ENCODE measurements at places on chromosomes 5 and 9.

DNA sequence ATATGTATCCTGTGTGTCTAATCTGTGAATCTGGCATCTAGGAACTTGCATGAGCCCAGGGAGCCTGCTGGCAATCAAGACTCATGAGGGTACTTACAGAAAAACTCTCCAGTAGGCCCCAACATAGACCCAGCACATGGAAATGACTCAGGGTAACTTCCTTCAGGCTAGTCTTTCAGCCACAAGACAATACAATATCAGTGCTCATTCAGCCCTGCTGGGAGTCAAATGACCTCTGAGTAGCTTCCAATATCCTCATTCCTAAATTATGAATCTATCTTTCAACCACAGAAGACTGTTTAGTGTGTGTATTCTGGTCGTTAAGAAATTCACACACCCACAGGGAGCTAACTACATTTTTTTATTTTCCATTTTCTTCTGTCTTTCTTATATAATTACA is 1273.0 kb downstream of the EFNA5 start:
- DNase-seq: no peak

DNA sequence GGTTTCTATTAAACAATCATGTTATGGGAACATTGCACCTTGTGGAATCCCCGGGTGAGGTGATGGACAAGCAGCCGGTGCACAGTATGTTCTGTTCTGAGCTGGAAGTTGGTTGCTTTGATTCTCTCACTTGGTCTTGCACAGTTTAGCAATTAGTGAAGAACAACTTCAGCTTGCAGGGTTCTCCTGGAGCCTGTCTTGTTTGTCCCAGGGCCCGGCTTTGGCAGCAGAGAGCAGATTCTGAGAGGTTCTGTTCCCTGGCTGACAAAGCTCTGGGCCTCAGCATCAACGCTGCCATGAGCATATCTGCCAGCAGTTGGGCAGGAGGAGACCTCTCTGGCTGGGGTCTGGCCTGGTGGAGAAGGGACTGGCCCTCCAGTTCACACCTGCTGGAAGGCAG is 16.9 kb downstream of the GADD45G start:
- DNase-seq: no peak

GRCh38 chr5:117731446-117731845 is 1156.8 kb upstream of the SEMA6A start:
- DNase-seq: no peak

- no peak for DNase-seq
Measured at GRCh38 chr5:115842089-115842935, 577 bp downstream of the AP3S1 start.

DNA sequence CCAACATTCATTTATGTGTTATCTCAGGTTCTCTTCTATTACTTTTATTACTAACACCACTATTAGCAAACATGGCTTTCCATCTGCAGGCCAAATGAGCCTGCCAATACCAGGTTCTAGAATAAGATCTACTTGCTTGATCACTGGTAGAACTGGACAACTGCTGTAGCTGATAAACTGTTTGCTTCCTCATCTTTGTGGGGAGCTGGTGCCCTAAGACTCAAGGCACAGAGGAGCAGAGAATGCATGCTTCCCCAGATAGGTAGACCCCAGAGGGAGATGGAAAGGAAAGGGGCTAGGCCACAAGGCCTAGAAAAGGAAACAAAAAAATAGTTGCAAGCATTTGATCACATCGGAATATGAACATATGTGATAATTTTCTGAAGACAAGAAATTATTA is 30.7 kb upstream of the AUH start:
- DNase-seq: no peak

GRCh38 chr9:75054368-75055001 is 26.4 kb upstream of the CARNMT1 start:
- no peak for DNase-seq

GRCh38 chr9:134321946-134322741 is 4.1 kb upstream of the RXRA start:
- DNase-seq: no peak

DNA sequence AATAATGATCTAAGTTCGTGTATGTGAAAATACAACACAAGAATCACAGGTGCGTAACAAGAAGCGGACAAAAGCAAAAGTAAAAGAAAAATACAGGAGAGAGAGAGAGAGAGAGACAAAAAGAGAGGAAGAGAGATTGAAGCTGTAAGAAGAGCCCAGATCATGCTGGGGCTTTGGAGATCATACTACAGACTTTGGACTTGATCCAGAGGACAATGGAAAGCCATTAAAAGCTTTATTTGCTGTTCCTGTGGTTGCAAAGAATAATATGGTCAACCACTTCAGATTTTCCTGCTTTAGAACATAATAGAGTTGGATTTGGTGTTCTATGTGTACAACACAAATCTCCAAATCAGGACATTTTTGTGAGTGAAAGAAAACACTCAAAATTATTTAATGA is 561.4 kb downstream of the CAAP1 start:
- DNase-seq: no peak

GRCh38 chr9:77290373-77290772 is 113.0 kb downstream of the VPS13A start:
- no peak for DNase-seq

GRCh38 chr9:93121316-93122241 is 12.5 kb downstream of the NINJ1 start:
- no peak for DNase-seq

DNA sequence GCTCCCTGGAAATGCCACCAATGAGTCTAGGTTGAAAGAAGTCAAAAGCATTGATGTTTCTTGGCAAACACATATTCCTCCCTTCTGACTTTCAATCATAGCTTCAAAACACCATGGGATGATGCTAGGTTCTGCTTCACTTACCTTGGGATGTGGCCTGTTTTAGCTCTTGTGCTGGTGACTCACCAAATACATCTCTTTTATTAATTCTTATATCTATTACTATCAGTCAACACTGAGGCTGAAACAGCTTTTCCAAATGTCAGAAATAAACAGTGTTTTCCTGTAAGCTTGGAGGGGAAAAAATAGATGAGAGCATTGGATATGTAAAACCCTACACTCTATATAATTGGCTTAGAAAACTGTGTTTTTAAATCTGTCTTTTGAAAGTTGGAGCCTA is 245.4 kb upstream of the NREP start:
- no peak for DNase-seq

DNA sequence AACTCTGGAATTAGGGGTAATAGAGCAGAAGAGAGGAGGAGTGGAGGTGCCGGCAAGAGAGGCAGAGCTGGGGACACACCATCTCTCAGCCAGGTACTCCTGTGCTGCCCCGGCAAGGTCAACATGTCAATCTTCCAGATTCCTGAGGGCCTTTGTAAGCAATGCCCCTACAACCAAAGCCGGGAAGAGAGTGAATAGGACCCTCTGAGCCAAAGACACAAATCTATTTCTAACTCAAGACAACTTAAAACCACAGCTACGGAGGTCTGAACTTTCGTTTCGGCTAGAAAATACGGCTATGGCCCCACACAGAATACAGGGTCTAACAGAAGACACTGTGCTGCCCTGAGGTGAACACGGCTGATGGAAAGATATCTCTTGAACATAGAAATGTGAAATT is 66.6 kb downstream of the SERINC5 start:
- DNase-seq: no peak

DNA sequence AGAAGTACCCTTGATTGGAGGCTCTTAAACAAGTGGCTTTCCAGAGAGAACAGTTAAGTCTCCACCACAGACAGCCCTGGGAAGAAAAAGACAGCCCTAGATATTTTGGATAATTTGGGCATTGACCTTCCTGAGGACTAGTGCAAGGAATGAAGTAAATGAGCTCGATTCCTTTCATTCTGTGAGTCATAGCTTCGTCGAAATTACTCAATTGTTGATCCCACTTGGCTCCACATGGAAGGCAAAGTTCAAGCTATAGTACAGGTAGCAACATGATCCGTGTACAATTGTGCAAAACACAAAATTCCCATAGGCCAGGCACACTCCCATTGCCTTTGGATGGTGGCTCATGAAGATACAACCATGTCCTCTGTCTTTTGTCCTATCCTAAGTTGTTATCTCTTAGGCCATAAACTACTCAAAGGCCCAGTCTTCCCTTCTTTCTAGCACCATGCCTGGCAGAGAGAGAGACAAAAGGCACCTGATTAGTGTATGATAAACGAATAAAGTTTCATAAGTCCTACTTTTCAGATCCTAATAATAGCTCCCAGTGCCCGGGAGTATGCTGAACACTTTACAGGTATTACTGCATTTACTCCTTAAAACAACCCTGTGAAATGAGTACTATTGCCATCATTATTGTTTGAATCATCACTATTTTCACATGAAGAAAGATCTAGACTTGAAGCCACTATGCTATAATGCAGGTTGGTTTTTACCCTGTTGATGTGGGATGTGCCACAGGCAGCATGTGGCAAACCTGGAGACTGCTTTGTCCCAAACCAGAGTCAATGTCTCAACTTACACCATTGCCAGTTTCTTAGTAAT is 116.7 kb upstream of the RANBP3L start:
- no peak for DNase-seq

- no peak for DNase-seq
Measured at GRCh38 chr5:97136475-97136874, 5.9 kb downstream of the LIX1 start.

DNA sequence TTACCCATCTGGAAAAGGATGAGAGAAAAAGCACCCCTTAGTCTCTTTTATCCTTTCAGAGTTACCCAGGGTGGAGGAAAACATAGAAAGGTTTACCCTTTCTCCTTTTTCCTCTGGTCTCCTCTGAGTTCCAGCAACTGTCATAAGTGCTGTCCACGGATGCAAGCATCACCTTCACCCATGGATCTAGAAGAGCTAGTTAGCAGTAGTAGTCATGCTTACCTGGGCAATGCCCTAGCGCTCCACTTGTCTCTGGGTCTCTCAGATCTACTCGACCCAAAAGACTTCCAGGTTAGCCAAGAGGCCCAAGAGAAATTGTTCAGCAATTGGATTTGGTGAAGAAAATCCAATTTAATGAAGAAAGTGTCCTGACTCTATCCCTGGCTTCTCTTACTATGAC is 656.2 kb upstream of the PTPRD start:
- DNase-seq: no peak

- no peak for DNase-seq
Measured at GRCh38 chr9:118318770-118319431, 614.7 kb downstream of the TLR4 start.

GRCh38 chr5:88401686-88402085 is 133.0 kb upstream of the TMEM161B start:
- no peak for DNase-seq

DNA sequence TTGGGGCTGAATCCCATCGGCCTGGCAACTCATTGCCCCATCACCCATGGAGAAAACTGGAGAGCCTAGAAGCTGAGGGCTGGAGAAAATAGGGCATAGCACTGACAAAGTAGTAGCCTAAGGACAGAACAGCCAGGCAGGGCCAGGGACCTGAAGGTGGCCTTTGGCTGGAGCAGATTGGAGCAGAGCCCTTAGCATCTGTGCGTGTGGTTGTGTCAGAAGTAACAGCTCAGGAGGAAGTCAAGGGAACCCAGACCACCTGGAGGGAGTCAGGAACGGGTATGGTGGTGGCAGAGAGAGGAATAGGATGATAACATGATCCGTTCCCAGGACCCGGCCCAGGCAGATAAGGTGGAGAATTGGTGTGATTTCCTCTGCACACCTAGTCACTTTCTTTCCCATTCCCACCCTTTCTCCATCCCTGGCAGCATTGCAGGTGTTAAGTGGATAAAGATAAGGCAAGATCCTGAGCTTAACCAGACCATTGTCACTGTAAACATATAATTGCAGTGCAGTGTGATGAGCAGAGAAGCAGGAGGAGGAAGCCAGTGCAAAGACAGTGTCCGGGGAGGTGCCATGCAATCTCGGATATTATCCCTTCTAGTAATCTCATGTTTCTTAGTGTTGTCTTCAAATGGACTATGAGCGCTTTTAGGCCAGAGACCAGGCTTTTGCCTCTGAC is 67.0 kb downstream of the NDFIP1 start:
- DNase-seq: no peak

- no peak for DNase-seq
Measured at GRCh38 chr5:71974622-71975021, 132.7 kb upstream of the MAP1B start.

DNA sequence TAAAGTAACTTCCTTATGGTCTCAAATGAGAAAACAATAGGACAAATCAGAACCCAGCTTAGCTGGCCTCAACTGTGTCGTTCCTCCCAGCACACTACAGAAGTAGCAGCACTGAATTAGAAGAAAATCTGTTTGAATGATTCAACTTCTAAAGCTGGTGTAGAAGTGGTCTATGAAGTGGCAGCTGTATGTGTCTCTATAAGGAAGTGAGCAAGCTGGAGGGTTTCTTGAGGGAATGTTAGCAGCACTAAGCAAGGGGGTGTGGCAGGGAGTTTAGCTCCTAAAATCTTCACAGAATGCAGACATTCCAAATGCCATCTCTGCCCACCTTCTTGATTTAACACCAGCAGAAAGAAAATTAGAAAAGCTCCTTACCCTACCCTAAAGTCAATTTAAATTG is 4.1 kb downstream of the KLF9 start:
- DNase-seq: no peak

DNA sequence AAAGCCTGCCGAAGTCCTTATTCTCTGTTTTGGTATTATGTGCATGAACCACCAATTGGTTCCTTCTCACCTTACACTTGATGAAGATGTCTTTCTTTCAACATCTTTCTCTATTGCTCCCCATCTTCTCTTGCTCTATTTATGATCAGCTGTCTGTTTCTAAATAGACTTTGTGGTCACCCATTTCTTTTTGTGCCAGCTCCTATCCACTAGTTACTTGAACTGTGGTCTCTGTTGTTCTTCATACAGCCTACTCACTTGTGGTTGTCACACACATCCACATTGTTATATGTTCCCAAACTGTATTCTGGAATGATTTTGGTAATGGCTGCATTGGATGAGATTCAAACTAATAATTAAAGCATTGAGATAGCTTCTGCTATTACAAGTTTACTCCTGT is 11.4 kb downstream of the VCAN start:
- no peak for DNase-seq

DNA sequence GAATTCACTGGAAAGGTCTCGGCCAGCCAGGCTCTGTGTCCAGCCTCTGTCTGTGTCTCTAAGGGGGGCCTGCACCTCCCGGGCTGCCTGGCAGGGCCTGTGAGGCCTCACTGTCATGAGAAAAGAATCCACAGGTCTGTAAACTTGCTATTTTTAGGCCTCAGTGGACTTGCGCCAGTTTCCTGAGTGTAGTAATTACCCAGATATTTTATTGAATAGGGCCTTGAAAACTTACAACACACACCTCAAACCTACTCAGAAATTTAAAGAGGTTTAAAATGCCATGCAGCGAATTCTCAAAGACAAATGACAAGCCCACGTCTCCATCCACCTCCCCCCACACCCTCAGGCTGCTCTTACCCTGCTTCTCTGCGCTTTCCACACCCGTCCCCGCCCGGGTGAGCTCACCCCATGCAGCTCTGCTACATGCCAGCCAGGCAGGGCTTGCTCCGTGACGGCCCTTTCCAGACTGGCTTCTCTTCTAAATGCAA is 8.8 kb upstream of the TENT4A start:
- no peak for DNase-seq

DNA sequence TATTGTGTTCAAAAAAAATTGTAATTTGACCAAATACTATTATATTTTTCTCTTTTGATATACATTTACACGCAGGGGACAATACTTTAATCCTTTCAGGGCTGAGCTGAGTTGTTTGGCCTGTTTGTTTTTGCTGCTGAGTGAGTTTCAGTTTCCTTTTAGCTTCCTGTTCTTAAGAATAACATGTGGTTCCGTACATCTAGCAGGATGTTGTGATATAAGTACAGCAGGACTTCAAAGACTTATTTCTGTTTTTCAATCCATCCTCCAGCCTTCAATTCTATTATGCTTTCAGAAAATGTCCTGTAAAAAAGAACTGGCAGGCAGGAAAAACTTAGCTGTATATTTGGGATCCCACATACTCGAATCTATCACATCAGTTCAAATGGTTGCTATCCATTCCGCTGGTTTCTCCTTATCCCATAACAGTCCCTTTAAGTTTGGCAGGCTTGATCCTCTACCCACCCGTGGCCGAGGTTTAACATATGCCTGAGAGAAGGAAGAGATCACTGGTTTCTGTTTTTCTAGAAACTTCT is 1037.3 kb upstream of the ACO1 start:
- DNase-seq: no peak

Measured in effector memory CD4-positive, alpha-beta T cell (primary cell).